ENCODE measurements at places on chromosomes 11 and 22.

GRCh38 chr22:43305806-43306205 is 37.4 kb downstream of the SCUBE1 start:
- DNase-seq, result no peak

DNA sequence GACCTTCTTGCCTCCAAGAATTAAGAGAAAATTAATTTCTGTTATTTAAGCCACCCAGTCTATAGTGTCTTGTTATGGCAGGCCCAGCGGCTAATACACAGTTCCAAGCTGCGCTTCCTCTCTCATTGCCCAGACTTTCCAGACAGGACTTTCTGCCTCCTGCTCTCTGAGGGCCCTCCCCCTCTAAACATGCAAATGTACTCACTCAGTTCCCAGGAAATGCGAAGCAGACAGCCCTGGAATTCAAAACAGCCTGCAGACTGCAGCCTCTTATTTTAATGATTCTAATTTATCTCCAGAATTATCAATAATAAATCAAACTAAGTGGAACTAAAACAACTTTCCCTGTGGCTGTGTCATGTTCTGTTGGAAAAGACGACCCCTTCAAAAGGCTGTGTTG is 115.5 kb upstream of the ISX start:
- no peak for DNase-seq

GRCh38 chr22:19779011-19779421 is 18.4 kb downstream of the TBX1 start:
- no peak for DNase-seq

- no peak for DNase-seq
Observed at GRCh38 chr22:32219026-32219425, 14.2 kb upstream of the RFPL2 start.

DNA sequence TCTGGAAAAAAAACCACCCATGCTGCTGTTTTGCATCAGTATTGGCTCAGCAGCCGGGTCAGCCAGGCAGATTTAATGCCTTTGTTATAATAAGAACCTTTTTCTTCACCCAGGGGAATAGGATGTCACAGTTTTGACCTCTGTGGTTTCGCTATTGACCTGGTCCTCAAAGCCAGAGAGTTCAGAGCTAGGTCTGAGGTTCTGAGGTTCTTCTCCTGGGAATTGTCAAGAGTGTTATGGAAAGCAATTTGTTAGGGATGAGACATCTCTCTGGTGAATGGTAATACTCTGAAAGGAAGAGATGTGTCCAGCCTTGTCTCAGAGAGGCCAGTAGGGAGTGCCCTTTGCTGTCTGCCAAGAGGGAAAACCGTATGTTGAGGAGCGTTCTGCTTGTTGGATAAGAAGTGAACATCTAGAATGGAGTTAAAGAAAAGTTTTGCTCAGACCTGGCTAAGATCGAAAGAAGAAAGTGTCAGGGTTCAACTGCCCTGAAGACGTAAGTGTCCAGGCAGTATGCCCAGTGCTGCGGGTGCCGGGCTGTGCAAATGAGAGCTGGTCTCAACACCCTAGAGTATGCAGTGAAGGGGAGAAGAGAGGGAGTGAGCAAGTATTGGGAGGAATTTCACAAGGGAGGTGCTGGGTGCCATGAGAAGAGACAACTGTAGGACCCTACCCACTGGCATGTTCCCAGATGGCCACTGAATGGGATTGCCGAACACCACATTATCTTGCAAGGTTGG is 150.9 kb upstream of the TTC12 start:
- DNase-seq, result no peak

- DNase-seq, result no peak
Observed at GRCh38 chr11:59901306-59901705, 22.7 kb downstream of the OOSP3 start.

- no peak for DNase-seq
Observed at GRCh38 chr22:30830907-30831306, 136.2 kb downstream of the OSBP2 start.
